ENCODE measurements at places on chromosomes 2 and 18.

DNA sequence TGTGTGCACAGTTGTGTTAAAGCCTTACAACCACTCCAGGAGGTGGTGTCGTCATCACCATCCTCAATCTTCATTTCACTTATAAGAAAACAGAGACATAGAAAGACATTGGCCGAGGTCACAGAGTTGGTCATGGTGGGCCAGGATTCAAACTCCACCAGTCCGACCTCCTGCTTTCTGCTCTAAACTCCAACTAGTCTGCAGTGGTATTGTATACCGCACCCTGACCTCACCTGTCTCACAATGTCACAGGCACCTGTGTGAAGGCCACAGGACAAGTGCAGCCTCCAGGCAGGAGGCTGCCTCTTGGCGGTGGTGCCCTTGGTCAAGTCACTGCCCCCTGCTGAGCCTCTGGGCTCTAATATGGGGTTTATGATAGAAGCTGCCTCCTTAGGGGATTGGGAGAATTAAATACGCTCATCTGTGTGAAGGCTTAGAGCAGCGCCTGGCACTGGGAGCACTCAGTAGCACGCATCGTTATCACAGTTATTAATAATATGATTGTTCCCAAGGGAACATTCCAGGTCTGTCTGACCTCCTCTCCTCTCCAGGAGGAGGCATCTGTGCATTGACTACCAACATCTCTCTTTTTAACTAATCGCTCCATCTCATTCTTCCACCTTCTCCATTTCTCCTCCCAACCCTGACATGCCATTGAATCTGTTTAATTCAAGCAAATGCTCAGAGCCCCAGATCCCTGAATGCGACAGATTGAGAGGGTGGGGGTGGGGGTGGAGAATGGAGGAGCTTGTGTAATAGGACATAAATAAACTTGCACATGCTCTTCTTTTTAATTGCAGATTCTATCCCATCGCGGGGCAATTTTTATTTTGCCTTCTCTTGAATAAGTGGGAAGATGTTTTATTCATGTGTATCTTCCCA is 112.7 kb downstream of the MCFD2 start:
- no peaks in the 10 kb centered on the region for H3K4me1 ChIP-seq
- H3K27ac ChIP-seq, result peak overlapping the region; percentile 32

DNA sequence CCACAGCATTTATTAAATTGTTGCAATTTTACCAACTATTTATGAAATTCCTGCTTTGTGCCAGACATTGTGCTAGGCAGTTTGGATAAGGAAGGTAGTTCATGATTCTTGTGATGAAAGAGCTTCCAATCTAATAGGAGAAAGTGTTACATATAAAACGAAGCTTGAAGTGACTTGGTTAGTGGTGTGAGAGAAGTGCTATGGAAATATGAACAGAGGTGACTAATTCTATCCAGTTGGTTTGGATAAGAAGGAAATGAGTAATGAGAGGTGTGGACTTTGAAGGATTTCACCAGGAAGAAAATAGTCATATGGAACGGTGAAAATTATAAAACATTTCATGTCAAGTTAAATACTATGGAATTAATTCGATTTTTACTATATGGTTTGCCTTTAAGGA is 48.6 kb downstream of the EML6 start:
- H3K4me1 ChIP-seq, result no peaks in the 10 kb centered on the region
- no peak overlapping the region for H3K4me3 ChIP-seq
- no peaks in the 10 kb centered on the region for H3K27me3 ChIP-seq
- H3K27ac ChIP-seq, result no peak overlapping the region
- H3K36me3 ChIP-seq, result no peaks in the 10 kb centered on the region

DNA sequence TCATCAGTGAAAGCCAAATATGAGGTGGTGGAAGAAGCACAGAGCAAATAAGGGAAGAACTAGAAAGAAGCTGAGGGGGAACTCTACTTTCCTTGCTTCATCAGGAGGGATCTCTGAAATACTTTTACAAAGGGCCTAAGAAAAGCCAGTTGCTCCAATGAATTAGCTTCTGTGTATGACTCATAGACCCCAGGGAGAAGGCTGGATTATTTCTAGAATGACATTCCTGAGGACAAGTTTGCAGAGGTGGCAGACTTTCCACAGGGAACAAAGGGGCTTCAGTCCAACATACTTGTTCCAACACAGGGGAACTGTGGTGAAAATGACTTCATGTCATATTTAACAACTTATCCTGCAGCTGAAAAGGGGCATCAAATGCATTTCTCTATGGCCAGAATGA is 29.0 kb downstream of the DOK1 start:
- H3K4me1 ChIP-seq, result no peaks in the 10 kb centered on the region
- no peaks in the 10 kb centered on the region for H3K27me3 ChIP-seq
- H3K36me3 ChIP-seq, result no peaks in the 10 kb centered on the region
- H3K27ac ChIP-seq, result peak overlapping the region; percentile 58

DNA sequence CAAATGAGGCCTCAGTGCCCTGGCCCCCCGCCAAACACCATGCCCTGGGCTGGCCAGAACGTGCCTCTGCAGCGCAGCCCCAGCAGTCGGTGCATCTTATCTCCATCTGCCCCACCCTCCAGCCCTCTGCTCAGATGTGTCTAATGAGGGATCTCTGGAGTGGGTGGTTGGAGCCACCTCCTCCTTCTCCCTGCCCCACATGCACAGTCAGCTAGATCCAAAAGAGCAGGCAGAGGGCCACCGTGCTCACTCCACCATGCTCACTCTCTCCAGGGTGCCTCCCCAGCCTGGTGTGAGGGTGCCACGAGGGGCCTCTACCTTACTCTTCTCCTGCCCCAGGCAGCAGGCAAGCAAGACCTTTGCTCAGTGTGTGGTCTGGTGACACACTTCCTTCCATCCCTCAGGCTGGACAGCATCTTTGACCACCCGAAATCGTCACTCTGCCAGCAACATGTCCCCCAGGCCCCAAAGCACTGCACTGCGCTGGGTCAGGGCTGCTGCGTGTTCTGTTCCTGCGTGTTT is 266.1 kb upstream of the HDAC4 start:
- peaks cover 5% of the 10 kb centered on the region for H3K27me3 ChIP-seq
- H3K4me3 ChIP-seq, result no peak overlapping the region
- H3K4me1 ChIP-seq, result no peaks in the 10 kb centered on the region
- H3K27ac ChIP-seq, result no peak overlapping the region

- H3K27me3 ChIP-seq, result no peaks in the 10 kb centered on the region
- no peak overlapping the region for H3K27ac ChIP-seq
- DNase-seq, result no peak
- H3K4me3 ChIP-seq, result no peak overlapping the region
These were observed 11.2 kb downstream of the MREG start for GRCh38 chr2:216002101-216002678.

All from tibial nerve (tissue), 4 donors.